Thymus (tissue), 14 donors: ENCODE measurements at places on chromosomes 6 and 20. TPM values are rescaled to one million over a fixed set of nuclear protein-coding genes. Genes with fewer than 3 reads are reported as not detected.
A peak's percentile ranks its signal among the peaks of the same experiment; 100 is the strongest.

DNA sequence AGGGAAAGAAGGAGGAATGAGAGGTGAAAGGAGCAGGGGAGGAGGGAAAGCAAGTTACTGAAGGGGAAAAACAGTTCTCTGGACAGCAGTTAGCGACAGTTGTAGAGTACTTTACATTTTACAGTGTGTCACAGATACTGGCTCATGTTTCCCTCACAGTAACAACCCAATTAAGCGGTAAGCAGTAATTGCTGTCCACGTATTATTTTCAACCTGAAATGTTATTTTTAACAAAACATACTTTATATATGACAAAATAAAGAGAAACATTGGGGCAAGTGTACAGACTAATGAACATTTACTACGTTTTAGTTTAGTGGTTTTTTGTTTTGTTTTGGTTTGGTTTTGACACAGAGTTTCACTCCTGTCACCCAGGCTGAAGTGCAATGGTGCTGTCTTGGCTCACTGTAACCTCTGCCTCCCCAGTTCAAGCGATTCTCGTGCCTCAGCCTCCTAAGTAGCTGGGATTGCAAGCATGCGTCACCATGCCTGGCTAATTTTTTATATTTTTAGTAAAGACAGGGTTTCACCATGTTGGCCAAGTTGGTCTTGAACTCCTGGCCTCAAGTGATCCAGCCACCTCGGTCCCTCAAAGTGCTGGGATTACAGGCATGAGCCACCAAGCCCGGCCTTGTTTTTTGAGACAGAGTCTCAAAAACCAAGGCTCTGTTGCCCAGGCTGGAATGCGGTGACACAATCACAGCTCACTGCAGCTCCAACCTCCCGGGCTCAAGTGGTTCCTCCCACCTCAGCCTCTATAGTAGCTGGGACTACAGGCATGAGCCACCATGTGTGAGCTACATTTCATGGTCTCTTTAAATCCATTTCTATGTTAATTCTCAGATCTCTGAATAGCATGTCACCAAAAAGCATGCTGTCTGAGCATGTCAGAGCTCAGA lies 22.6 kb upstream of the BTN3A2 start:
- no peak for DNase-seq

- peak; percentile 76 for DNase-seq
Measured at GRCh38 chr6:157885211-157885788, 62.3 kb downstream of the SNX9 start.

GRCh38 chr6:42021847-42022754 lies 28.2 kb upstream of the TAF8 start:
- DNase-seq: peak; percentile 81

Gene AVP
- polyA plus RNA-seq: 5.2 TPM

Gene BPIFB4
- polyA plus RNA-seq: 0.64 TPM
